ENCODE measurements at places on chromosomes 4 and X.

DNA sequence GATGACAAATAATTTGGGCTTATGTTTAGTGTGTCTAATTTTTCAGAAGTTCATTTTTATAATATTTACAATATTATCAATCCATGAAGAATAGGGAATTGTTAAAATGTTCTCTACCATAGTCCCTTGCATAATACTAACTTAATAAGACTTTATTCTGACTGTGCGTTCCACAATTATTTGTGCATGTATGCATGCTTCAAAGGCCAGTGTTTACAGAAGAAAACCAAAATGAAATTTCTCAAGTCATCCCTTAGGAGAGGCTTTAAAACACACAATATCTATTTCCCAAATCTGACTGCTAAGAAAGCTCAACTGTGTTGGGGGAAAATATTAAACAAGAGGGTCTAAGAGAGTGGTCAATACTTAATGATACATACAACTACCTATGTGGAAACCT, 226.3 kb upstream of the ANKRD50 start:
- DNase-seq, result no peak

DNA sequence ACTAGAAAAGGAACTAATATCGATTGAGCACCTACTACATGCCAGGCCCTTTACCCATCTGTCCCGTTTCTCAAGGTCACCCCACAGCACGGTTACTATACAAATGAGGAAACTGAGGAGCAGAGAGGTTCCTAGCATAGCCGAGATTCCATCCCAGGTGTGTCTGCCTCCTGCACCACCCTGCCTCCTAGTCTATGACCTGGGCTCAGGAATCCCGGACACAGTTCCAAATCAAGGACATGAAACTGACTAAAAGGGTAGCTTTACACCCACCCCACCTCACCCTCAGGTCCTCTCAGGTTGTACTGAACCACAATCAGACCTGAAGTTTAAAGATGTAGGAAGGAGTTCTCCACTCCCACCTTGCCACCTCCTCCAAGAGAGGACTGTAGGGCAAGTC, 55.6 kb downstream of the APBB2 start:
- DNase-seq, result no peak

DNA sequence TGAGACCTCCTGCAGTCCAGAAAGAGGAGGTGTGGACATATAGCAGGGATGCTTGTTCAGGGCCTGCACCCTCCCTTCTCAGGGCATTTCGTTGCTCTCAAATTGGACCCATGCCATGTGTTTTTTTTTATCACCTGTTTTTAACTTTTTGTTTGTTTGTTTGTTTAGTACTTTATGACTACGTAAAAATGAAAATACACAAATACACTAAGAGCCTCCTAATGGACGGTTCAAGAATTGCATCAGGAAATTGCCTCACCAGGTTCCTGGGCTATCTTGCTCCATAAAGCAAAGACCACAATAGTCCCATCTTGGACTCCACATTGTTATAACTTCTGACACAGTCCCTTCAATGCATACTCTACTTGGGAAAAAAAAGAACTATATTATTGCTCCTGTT, 1685.9 kb upstream of the TENM3 start:
- no peak for DNase-seq

- no peak for DNase-seq
Observed at GRCh38 chrX:151789179-151789800, 54.7 kb downstream of the CNGA2 start.

GRCh38 chr4:4408576-4409335, 21.9 kb downstream of the NSG1 start:
- no peak for DNase-seq

- DNase-seq, result no peak
Observed at GRCh38 chr4:101604976-101605375, 185.6 kb upstream of the BANK1 start.

DNA sequence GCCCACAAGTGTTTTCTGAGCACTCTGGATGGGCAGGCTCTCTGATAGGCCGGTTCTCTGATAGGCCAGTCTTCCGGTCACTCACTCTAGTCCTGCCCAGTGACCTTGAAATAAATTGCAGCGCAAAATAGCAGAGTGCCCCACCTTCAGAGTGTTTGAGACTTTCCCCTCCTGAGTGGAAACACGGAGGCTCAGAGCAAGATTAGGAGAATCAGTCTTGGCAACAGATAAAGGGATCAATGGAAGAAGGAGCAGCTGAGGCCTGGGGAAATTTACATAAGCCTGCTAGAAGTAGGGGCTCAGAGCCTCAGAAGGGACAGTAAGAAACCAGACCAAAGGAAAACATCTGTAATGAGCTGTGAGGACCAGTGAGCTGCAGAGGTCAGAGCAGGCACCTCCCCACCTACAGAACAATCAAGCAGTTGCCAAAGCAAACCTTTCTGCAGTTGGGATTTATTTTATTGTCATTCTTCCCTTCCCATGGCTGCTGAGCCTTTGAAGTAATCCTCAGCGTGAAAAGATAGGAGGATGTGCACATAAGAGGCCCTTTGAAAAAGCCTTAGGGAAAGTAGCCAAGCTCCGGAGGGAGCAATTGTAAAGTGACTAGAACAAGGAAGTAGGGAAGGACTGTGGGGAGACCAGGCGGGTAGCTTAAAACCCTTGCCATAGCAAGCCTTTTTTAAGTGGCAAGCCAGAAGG, 89.1 kb upstream of the TSPAN5 start:
- no peak for DNase-seq

DNA sequence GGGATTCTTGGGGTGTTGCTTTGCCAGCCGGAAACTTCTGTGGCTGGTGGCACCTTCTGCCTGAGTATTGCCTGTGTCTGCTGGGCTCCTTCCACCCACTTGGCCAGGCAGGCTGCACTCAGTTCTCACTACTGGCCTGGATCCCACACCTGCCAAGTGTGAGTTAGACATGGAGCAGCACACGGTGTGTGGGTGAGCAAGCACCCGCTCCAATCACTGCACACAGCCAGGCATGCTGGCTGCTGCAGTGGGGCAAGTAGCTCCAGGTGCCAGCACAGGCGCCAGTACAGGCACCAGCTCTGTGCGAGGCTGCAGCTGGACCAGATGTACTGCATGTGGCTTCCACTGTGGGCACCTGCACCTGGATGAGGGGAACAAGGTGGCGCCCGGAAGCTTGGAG, 23.9 kb downstream of the DCUN1D4 start:
- DNase-seq, result no peak

DNA sequence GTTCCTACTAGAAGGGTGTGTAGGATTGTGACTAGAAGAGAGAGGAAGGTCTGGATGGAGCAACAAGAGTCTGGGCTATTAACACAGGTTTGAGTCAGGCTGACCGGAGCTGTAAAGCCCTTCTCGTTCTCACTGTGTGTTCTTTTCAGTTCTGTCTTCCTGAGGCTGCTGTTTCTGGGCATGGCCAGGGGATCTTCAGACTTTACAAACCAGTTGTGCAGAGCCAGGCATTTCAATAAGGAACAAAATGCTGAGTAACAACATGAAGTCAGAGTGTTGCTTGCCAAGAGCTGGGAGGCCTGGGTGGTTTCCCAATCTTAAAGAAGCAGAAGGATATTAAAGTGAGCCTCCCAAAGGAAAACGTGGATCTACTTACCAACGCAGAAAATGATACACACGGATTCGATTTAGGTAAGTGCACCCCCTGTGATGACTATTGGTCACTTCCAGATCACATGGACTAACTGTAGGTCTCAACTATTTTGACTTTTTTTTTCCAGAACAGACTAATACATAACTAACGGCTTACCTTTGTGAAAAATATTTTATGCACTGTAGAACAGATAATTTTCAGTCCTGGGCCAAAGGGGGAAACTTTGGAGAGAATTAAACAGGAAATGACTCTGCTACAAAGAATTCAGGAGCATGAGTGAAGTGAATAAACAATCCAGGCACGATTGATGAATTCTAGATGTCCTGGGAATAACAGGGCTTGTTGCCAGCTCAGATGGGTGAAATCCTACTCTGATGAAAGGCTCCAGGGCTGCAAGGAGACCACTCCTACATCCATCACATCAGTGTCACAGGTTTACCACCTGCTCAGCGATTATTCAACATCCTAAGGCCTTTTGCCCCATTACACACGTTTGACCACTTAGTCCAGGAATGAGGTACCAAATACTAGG, 94.5 kb downstream of the ANXA3 start:
- DNase-seq, result no peak

DNA sequence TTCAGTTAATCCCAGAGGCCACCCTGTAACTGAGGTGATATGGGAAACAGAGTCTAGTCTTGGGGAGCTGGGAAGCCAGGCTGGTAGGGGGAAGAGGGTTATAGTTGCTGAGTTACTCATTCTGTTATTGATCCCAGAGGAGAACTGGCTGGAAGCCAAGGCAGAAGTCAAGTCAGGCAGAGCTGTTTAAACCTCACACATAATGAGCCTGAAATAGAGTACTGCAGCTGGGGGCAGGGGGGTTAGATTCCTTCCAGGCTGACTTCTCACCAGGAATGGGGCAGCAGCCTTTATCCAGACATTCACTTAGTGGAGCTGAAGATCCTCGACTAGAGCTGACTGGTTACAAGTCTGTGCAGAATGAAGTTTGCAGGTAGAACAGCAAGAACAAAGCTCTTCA, 144.9 kb downstream of the C4orf33 start:
- no peak for DNase-seq

DNA sequence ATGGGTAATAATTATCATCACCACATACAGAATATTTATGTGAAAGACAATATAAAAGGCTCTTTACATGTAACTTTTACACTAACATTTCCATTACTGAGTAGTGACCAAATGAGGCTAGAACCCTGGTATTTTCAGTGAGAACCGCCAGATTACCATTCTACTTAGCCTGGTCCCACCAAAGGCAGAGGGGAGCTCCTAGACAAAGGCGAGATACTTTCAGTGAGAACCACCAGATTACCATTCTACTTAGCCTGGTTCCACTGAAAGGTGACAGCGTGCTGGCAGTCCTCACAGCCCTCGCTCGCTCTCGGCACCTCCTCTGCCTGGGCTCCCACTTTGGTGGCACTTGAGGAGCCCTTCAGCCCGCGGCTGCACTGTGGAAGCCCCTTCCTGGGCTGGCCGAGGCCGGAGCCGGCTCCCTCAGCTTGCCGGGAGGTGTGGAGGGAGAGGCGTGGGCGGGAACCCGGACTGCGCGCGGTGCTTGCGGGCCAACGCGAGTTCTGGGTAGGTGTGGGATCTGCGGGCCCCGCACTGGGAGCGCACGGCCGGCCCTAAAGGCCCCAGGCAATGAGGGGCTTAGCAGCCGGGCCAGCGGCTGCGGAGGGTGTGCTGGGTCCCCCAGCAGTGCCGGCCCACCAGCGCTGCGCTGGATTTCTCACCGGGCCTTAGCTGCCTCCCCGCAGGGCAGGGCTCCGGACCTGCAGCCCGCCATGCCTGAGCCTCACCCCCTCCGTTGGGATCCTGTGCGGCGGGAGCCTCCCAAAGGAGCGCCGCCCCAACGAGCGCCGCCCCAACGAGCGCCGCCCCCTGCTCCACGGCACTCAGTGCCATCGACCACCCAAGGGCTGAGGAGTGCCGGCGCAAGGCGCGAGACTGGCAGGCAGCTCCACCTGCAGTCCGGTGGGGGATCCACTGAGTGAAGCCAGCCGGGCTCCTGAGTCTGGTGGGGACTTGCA, 1276.1 kb downstream of the PCDH7 start:
- DNase-seq, result no peak

DNA sequence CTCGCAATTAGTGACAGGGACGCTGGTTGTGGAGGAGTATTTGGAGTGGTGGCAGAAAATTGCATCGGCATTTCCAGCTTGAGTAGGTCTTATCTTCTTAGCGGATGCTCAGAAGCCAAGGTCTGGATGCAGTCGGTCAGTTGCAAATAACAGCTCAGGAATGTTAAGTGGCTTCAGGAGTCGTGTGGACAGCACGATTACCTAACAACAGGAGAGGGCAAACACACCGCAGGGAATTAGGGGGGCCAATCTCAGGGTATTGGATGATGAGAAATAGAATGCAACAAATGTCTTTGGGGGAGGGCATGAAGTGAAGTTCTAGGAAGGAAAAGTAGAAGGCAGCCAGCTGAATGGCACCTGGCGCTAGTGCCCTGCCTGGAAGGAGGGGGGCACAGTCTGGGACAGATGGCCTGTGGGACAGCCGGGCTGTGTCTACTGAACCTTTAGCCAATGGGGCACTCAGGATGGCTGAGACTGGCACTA, 11.8 kb downstream of the RASL11B start:
- DNase-seq, result no peak

GRCh38 chr4:105878668-105879067, 16.6 kb upstream of the NPNT start:
- no peak for DNase-seq

GRCh38 chrX:47643926-47644325, 6.4 kb downstream of the ELK1 start:
- no peak for DNase-seq

- peak; percentile 96 for DNase-seq
Observed at GRCh38 chr4:39638354-39639239, at the start of gene SMIM14. SMIM14 (minus strand) TSS chr4:39638865; CDS start chr4:39605145, 33,720 bp downstream.

GRCh38 chr4:4843635-4844291, 15.7 kb upstream of the MSX1 start:
- DNase-seq, result no peak

DNA sequence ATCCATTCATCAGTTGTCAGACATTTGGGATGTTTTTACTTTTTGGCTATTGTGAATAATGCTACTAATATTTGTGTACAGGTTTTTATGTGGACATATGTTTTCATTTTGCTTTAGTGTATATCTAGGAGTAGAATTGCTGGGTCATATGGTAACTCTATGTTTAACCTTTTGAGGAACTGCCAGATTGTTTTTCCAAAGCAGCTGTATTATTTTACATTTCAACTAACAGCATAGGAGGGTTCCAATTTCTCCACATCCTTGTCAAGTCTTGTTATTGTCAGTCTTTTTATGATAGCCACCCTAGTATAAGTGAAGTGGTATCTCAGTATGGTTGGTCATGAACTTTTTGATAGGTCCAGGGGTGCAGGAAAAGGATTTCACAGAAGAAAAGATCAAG, 114.5 kb upstream of the FAM9C start:
- no peak for DNase-seq

DNA sequence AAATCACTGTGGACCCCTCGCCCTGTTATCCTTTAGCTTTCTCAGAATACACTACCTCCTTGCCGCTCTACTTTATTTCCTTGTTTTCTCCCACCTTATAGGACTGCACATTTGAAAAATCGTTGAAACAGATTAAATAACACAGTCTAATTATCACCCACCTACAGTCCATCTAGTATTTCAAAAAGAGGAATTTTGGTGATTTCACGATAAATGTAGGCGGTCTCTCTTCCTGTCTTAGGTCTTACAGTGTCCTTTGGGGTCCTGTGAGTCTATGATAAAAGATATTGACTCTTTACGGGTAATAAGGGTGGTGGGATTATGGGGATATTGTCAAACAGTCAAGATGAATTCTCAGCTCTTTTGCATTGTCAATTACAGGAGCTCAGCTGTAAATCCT, 2.4 kb upstream of the TBL1X start:
- no peak for DNase-seq

DNA sequence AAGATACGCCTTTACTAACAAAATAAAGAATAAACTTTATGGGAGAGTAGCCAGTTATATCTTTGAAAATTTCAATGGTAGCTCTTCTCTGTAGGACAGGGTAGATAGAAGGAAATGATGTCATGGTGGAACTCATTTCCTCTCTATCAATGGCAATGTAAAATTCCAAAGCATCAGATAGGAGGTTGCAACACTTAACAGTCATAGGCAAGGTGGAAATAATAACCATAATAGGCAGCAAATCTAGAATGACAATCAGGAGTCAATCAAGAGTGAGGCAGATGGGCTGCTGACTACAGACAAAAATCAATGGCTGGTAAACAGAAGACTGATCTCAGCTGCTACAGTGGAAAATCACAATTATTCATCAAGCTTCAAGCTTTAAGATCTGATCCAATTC, 53.9 kb upstream of the TET2 start:
- DNase-seq, result no peak

- DNase-seq, result no peak
Observed at GRCh38 chrX:105323928-105324327, 103.4 kb upstream of the TEX13A start.
